NCI-H1694 (cell line): ENCODE measurements at places on chromosomes 2 and 18.

DNA sequence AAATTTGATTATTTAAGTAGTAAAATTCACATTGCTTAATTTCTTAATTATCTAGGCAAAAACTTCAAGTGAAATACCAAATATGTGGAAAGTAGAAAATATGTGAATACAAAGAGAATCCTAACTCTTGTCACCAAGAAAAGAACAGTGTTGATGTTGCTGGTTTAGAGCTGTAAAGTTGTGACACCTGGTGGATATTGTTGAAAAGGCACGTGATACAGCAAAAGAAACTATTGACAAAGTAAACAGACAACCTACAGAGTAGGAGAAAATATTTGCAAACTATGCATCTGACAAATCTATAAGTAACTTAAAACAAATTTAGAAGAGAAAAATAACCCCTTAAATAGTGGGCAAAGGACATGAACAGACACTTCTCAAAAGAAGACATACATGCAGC is 25.6 kb upstream of the ZC3H15 start:
- peak; percentile 27 for DNase-seq

GRCh38 chr2:70936979-70937811 is 1.5 kb downstream of the ATP6V1B1 start:
- no peak for DNase-seq

DNA sequence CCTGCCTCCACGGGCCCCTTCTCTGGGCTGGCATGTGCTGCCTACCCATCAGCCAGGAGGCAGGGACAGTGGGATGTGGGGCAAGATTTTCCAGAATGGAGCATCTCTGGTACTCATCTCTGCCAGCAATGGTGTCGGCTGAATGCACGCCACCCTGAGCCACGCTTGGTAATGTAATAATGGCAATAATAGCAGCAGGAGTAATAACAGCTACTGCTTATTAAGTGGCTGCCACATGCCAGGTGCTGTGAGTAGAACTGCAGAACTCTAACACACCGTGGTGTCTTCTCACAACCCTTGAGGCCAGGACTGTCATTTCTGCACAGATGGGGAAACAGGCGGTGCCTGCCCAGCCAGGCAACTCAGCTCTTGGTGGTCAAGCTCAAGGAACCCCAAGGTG is 113.6 kb downstream of the CELF4 start:
- DNase-seq: peak; percentile 16

- DNase-seq: no peak
Measured at GRCh38 chr2:227570615-227571014, 28.1 kb upstream of the SCYGR2 start.

- DNase-seq: peak; percentile 83
Measured at GRCh38 chr2:205766779-205767359, 84.6 kb downstream of the NRP2 start.

DNA sequence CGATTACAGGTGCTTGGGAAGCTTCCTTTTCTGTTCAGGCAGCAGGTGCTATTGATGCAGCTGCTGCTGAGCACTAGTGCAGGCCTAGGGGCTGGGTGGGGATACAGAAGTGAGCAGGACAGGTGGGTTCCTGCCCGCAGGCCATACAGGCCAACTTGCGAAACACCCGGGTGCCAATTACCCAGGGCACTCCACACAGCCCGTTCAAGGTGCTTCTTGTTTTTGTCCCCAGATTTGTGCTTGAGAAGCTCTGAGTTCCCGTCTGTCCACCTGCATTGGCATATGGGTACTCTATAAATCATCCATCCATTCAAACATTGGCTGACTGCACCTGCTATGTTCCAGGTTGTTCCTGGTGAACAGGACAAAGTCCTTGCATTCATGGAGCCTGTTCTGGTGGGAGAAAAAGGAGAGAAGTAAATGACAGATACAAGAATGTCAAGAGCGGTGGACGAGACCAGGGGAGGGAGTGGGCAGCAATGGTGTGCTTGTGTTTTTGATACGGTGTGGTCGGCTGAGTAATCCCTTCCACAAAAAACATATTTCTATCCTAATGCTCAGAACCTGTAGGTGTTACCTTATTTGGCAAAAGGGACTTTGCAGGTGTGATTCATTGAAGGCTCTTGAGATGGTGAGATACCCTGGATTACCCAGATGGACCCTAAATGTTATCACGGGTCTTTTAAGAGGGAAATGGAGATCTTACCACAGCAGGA is 31.4 kb downstream of the SH3BP4 start:
- DNase-seq: no peak

DNA sequence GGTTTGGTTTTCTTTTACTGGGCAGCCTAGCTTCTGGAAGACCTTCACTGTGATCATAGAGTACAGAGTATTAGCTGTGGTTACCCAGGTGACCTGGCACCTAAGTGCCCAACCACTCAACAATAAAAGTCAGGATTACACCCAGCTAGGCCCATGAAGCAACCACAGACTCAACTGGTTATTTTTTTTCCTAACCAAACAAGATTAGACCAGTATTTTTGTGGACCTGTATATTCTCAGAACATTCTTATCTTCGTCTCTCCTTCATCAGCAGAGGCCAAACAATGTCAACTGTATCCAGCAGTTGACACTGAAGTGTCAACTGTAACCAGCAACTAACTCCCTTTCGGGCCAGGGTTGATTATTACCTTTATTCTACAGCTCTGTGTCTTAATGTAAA is 289.2 kb upstream of the SLC39A10 start:
- DNase-seq: no peak

DNA sequence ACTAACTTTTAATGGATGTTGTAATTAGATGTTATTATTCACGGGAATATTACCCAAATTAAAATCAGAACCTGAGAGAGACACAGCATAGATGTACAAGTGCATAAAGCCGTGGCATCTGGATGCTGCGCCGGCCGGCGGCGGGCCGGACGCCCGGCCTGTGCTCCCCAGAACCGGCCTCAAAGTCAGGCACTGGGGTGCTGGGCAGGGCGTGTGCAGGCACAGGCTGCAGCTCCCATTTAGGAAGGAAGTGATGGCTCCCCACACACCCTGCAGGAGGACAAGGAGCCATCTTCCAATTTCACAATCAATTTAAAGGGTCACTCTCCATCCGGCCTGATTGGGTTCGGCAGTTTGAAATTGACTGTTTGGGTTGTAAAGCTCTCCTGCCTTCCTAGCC is 367.7 kb upstream of the SALL3 start:
- DNase-seq: no peak

DNA sequence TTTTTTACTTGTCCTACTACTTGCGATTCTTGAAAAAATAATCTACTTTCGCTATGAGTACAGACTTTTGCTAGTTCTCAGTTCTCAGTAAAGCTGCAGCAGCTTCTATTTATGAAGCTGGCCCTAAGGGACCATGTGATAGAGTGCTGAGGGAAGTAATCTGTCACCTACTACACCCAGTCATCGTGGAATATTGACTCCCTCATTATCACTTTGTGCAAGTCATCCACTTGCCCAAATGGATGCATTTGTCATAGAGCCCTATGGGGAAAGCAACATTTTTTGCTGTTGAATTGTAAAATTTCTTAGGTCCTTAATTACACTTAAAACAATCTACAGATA is 1919.8 kb downstream of the SUCLG1 start:
- DNase-seq: no peak

GRCh38 chr2:46010925-46011490 is 286.2 kb upstream of the EPAS1 start:
- DNase-seq: peak; percentile 56

GRCh38 chr2:73386342-73386868 is 769 bp downstream of the ALMS1 start:
- DNase-seq: no peak

DNA sequence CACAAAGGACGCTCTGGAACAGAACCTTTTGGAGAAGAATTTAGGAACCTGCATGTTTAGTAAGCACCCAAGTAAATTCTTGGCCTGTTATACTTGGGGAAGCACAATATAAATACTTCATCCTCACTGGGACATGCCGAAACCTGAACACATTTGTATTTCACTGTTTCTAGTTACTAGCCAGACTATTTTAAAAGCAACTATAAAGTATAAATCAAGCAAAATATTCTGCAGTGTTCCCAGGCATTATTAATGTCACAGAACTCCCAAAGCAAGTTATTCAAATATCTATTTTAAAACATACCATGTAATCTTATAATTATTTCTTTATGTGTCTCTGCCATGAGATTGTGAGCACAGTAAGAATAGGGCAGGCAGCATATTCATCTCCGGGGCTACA is 54.8 kb downstream of the CALCRL start:
- DNase-seq: no peak

DNA sequence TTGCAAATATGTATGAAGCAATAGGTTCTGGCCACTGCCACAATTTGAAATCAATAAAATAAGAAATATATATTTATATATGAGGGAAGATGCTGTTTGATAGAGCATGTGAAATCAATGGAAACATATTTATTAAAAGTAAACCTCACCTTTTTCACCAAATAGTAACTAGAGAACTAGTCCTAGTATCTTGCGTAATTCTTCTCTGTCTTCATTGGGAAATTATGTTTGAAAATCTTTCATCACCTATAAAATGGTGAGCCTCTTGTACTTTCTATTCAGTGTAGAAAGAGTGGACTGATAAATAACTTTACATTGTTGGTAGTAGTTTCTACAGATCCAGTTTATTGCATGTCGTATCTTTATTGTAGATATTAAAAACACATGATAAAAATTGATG is 103.0 kb downstream of the CD226 start:
- DNase-seq: no peak

DNA sequence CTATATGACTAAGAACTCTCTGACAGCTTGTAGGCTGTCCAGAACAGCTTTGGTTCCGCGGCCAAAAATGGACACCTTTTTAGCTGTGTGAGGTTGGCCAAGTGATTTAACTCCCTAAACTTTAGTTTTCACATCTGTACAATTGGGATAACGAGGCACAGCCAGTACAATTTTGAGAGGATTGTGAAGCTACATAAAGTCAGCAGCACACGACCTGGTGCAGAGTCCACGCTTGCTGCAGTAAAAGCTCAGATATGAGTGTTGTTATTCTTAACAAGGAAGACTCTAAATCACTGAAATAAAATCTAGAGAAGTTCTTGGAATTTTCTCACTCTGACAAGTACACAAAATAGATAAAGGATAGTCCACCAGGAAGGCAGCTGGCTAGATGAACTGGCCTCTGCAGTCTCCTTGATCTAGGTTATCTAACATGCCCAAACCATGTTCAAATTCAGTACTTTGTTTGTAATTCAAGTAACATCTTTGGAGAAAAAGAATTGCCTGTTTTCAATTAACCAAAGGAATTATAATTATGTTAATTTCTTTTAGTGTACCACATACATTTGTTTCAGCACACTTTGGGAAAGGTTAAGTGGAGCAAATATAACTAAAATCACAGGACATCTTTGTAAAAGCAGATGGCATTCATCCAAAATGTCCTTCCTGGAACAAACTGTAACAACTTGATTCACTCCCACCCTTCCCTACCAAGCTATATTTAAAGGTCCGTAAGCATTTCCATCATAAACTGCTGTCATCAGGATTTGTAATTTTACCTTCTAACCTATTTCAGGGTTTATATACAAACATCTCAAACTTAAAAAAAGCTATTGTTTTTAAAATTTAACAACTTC is 201.7 kb upstream of the STK17B start:
- DNase-seq: no peak

- no peak for DNase-seq
Measured at GRCh38 chr2:133090358-133090757, 420.4 kb upstream of the LYPD1 start.

DNA sequence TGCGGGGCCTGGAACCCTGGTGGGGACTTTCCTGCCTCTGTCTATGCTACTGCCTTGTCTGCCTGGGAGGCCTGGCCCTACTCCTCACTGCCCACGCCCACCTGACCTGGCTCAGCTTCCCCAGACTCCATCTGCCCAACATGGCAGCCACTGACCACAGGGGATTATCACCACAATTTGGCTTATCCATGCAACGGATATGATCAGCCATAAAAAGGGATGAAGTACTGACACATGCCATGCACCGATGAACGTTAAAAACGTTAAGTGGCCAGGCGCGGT is 5.9 kb upstream of the KCNF1 start:
- no peak for DNase-seq

DNA sequence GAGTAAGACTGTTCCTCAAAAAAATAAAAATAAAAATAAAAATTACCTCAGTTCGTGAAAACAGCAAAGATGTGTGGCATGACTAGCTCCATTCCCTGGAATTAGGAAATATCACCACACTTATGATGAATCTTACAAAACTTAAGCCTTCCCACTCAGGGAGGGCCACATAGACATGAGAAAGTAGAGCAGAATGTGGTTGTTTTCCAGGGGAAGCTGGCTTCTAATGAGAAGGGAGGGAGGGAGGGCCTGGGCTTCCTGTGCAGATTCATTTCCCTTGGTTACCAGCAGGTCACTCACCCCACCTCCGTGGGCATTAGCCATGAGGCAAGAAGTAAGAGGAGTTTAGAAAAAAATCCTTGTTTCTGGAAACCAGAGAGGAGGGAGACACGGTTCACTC is 95.9 kb upstream of the RMDN2 start:
- DNase-seq: no peak

- no peak for DNase-seq
Measured at GRCh38 chr18:37453752-37454151, 111.8 kb downstream of the CELF4 start.

- no peak for DNase-seq
Measured at GRCh38 chr2:207881902-207882301, 112.2 kb upstream of the FZD5 start.

DNA sequence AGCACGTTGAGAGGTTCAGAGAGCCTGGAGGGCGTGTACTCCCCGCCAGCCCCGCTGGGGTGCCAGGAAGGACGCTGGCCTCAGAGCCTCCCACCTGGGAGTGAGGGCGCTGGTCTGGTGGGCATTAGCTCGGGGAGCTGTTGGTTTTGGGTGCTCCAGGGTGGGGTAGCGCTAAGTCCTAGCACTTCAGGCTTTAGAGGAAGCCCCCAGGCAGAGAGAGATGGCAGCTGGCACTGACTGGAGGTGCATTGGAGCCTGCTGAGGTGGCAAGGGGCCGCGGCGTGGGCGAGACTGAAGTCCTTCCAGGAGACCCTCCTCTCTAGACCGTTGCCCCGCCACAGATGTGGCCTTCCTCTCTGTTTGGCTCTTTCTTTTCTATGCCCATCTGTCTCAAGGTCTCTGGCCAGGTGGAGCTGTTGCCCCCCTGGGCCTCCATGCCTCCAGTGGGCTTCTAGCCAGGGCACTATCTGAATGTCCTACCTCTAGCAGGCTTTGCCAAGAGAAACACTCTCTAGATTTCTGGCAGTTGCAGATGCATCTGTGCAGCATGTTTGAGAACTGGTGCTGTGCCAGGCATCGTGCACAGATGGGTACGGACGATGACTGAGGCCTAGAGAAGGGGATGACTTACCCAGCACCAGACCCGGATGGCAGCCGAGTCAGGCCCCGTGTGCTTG is 6.6 kb downstream of the CAPN10 start:
- DNase-seq: peak; percentile 95

GRCh38 chr2:173808718-173809117 is 156.5 kb downstream of the SP3 start:
- DNase-seq: no peak

- no peak for DNase-seq
Measured at GRCh38 chr2:161839926-161840325, 215.7 kb downstream of the SLC4A10 start.

GRCh38 chr2:100831158-100831750 is 11.3 kb downstream of the NPAS2 start:
- no peak for DNase-seq
